Uterus (tissue), 4 donors: ENCODE measurements at places on chromosomes 12 and 14. TPM values are rescaled to one million over a fixed set of nuclear protein-coding genes. Genes with fewer than 3 reads are reported as not detected.
A peak's percentile ranks its signal among the peaks of the same experiment; 100 is the strongest.

DNA sequence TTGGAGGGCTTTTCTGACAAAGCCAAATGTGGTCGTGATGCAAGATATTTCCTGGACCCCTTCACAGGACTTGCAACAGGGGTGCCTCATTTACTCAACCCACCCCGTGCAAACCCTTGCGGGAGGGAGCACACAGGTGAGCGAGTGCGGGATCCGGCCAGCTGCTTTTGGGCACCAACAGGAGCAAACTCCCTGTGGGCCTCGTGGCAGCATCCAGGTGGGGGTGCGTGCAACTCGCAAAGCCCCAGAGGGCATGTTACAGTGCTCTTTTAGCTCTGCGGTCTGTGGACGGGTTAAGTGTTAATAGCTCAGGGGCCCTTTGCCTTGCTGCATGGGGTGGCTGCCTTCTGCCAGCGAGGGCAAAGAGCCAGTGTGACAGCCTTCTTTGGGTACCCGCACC lies 707.6 kb upstream of the MDGA2 start:
- DNase-seq, result no peak

Gene RNFT2
- not detected for total RNA-seq

DNA sequence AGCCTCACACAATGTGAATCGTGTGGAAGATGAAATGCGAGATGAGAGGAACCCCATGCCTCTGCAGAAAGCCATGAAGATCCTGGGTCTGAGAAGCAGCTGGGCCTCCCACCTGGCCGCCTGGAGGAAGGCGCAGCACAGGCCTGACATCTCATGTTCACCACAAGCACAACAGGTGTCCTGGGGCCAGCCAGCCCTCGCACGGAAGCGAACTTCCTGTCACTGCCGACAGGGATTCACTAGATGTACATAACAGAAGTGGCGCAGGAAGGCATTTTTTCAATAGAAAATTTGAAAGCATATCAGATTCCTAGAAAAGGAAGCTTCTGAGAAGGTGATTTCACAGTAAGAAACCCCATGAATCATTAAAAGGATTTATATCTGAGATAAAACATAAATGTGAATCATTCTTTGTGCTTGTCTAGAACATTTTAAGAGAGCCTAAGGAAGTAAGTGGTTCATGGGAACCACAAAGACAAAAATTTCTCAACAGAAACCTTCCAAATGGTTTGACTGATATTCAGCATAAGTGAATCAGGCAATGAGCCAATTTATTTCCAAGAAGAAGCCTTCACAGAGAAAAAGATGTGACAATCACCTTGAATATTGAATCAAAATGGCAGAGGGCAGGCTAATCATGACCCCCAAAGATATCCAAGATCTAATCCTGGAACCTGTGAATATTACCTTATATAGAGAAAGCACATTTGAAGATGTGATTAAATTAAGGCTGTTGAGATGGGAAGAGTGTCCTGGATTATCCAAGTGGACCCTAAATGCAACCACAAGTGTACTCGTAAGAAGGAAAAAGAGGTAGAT lies 311.9 kb downstream of the DUSP6 start:
- no peak for DNase-seq

- no peak for DNase-seq
Observed at GRCh38 chr12:107377596-107378385, 284.4 kb upstream of the CRY1 start.

GRCh38 chr12:109864916-109865315 lies 15.4 kb downstream of the GLTP start:
- no peak for DNase-seq

GRCh38 chr14:99436247-99437180 lies 44.1 kb downstream of the SETD3 start:
- DNase-seq, result no peak

- no peak for DNase-seq
Observed at GRCh38 chr12:74043343-74043742, 494.3 kb upstream of the ATXN7L3B start.

Gene MEG3
- 43.3 TPM for total RNA-seq

DNA sequence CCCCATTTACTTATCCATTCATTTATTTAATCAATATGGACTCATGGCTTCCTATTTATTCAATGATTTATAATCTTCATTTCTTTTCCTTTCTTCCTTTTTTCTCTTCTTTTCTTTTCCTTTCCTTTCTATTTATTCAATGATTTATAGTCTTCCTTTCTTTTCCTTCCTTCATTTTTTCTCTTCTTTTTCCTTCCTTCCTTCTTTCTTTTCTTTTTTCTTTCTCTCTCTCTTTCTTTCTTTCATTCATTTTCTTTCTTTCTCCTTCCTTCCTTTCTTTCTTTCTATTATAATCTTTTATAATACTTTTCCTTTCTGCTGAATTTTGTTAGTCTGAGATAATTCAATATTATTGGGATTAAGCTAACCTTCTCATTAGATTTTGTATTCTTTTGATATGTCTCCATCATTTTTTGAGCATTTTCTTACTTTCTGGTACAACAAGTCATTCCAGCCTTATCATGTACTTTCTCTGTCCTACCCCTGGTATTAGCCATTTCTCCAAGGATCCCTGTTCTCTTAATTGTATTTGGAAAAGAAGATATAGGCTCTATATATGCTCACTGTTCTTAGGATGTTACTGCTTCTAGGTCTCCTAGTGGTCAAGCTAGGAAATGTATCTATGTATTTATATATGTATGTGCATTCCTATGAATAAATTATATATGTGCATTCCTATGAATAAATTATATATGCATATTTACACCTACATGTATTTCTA lies 12.1 kb downstream of the LACRT start:
- DNase-seq, result no peak

Gene MMP17
- 6.3 TPM for total RNA-seq

- no peak for DNase-seq
Observed at GRCh38 chr14:59848671-59849070, 21.9 kb downstream of the RTN1 start.

- DNase-seq, result no peak
Observed at GRCh38 chr14:69937367-69938081, 58.3 kb downstream of the SMOC1 start.

GRCh38 chr12:62256408-62257096 lies 3.7 kb upstream of the USP15 start:
- no peak for DNase-seq

DNA sequence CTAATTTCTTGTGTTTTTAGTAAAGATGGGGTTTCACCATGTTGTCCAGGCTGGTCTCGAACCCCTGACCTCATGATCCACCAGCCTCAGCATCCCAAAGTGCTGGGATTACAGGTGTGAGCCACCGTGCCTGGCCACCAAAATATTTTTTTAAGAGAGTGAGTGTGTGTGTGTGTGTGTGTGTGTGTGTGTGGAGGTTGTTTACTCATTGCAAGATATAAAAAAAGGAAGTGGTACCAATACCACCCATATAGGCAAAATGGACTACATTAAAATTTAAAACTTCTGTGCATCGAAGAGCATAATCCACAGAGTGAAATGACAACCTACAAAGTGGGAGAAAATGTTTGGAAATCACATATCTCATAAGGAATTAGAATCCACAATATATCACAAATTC lies 15.5 kb upstream of the CLEC2A start:
- no peak for DNase-seq

Gene TBC1D30
- total RNA-seq, result 3.2 TPM

GRCh38 chr12:52865090-52865944 lies 16.5 kb upstream of the KRT78 start:
- peak; percentile 46 for DNase-seq

Gene SYCP3
- total RNA-seq, result 0.14 TPM

DNA sequence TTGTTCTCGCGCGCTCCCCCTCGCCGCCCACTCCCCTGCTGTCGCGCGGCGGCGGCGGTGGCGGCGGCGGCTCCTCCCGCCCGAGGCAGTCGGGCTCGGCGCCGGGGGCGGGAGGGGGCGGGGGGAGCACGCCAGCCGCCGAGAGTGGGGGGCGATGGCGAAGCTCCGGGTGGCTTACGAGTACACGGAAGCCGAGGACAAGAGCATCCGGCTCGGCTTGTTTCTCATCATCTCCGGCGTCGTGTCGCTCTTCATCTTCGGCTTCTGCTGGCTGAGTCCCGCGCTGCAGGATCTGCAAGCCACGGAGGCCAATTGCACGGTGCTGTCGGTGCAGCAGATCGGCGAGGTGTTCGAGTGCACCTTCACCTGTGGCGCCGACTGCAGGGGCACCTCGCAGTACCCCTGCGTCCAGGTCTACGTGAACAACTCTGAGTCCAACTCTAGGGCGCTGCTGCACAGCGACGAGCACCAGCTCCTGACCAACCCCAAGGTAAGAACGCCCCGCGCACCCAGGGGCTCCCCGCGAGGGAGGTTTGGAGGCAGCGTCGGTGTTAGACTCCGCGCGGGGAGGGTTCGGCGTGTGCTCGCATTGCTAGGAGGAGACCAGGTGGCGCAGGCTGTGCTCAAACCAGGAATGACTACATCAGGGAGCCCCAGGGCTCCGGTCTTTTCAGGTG lies 629 bp downstream of the KCNMB4 start:
- DNase-seq, result peak; percentile 20

- DNase-seq, result peak; percentile 81
Observed at GRCh38 chr14:34053666-34054065, 102.8 kb upstream of the EGLN3 start.

DNA sequence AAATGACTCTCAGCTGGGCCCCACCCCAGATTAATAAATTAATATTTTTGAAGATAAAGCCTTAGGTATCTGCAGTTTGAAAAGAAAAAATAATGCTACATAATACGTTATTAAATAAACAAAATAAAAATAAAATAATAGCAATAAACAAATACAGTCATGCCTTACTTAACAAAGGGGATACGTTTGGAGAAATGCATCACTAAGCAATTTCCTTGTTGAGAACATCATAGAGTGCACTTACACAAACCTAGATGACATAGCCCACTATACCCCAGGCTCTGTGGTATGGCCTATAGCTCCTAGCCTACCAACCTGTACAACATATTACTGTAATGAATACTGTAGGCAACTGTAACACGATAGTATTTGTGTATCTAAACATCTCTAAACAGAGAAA lies 7.1 kb upstream of the EGLN3 start:
- no peak for DNase-seq

Gene DBX2
- total RNA-seq, result not detected

GRCh38 chr14:72737560-72737943 lies 156.3 kb downstream of the DPF3 start:
- DNase-seq, result no peak

Gene SLC4A8
- 8.0 TPM for total RNA-seq

DNA sequence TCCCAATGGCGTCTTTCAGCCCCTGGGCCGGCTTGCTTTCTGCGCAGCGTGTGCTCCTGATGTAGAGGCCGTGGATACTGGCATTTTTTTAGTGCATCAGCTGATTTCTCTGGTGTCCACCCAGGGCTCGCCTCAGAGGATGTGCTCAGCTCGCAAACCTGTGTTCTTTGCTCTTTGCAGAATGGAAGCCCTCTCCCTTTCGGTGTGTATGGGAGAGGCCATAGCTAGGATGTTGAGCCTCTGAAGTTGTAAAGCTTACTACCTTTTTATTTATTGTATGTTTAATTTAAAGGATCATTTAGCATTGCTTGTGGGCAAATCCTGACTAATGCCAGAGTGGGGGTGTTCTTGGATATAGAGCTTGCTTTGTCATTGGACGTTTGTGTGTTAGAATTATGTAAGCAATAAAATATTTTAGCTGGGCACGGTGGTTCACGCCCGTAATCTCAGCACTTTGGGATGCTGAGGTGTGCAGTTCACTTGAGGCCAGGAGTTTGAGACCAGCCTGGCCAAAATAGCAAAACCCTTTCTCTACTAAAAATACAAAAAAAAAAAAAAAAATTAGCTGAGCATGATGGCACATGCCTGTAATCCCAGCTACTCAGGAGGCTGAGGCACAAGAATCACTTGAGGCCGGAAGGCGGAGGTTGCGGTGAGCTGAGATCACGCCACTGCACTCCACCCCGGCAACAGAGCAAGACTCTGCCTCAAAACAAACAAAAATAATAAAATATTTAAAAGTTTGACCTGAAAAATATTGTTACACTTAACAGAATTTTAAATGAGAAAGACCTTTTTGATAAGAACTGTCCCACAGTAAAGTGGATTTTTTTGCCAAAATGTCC lies 52.6 kb upstream of the MMP17 start:
- DNase-seq, result no peak

DNA sequence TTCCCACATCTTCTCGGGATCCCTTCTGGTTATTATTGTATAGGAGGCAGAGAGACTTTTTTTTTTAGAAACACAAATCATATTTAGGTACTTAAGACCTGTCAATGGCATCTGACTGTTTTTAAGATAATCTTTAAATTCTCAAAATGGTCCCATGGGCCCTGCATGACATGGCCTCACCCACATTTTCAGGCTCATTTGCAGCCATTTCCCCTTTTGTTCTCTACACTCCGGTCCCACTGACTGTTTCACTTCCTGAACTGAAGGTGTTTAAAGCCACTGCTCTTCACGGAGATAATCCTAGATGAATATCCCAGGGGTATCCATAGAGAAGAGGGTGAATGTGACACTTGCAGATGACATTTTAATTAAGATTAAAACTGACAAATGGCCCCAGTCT lies 12.3 kb upstream of the C12orf71 start:
- DNase-seq, result no peak

DNA sequence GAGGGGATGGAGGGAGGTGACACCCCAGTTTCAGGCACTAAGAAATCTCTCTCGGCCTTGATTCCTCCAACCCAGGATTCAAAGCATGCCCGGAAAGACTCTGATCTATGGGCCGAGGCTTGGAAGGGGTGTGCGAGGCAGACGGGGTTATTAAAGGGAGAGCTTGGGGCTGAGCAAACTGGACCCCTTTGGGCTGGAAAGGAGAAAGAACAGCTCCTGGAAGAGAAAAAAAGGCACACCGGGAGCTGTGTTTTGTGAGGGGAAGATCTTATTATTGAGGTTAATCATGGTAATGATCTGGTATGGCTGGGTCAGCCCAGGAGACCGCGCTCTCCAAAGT lies 5.7 kb upstream of the HOXC4 start:
- DNase-seq, result no peak

DNA sequence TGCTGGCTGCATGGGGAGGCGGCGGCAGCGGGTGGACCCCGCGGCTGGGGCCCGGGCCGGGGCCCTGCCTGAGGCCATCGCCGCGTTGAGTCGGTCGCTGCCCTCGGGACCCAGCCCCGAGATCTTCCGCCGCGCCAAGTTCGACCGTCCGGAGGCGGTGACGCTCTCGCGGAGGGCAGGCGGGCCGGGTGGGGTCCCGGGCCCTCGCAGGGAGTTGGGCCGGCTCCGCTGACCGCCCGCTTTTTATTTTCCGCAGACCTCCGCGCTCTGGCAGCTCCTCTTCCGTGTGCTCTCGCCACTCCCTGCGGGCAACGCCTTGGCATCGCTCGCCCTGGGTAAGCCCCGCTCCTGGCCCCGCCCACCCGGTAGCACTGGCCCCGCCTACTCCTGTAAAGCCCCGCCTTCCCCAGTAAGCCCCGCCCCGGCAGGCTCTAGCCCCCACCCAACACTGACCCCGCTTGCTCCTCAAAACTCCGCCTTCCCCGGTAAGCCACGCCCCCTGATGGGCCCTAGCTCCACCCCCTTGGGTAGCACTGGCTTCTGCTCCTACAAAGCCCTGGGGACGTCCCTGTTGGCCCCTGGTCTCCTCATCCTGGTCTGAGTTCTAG lies 424 bp downstream of the TEDC1 start:
- DNase-seq, result peak; percentile 73

GRCh38 chr14:101705733-101706508 lies 55.6 kb upstream of the PPP2R5C start:
- peak; percentile 29 for DNase-seq
